ENCODE measurements at places on chromosomes 2 and 18. TPM values are rescaled to one million over a fixed set of nuclear protein-coding genes. Genes with fewer than 3 reads are reported as not detected.

Gene NAT8
- not detected for total RNA-seq

Gene IL1R2
- 6.0 TPM for total RNA-seq

Gene TUBA4B
- not detected for total RNA-seq

Gene ITPRIPL1
- total RNA-seq, result not detected

Gene GNAL
- total RNA-seq, result 0.23 TPM

Gene SRBD1
- total RNA-seq, result 19.8 TPM

- DNase-seq, result no peak
Observed at GRCh38 chr2:23571527-23572282, 186.7 kb downstream of the KLHL29 start.

DNA sequence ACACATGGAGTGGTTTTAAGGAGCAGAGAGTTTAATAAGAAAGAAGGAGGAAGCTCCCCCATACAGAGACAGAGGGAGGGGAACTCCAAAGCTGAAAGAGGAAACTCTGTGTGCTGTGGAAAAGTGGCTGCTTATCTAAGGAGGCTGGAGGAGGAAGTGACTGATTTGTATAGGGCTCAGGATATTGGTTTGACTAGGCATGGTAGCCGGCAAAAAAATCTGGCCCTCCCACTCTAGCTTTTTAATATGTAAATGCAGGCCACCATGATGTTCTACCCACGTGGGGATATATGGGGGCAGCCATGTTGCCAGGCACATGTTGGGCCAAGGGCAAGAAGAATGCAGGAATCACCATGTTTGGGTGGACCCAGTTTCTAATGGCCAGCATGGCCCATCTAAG lies 64.3 kb downstream of the HNMT start:
- no peak for DNase-seq

GRCh38 chr2:227578642-227579041 lies 20.1 kb upstream of the SCYGR2 start:
- peak; percentile 14 for DNase-seq

GRCh38 chr2:21860907-21861306 lies 737.1 kb downstream of the TDRD15 start:
- DNase-seq, result no peak

- peak; percentile 25 for DNase-seq
Observed at GRCh38 chr2:214575465-214575864, 164.6 kb downstream of the VWC2L start.

GRCh38 chr2:193272011-193272410 lies 1077.3 kb upstream of the TMEFF2 start:
- no peak for DNase-seq

GRCh38 chr18:76453932-76454331 lies 41.1 kb downstream of the ZNF516 start:
- DNase-seq, result no peak

DNA sequence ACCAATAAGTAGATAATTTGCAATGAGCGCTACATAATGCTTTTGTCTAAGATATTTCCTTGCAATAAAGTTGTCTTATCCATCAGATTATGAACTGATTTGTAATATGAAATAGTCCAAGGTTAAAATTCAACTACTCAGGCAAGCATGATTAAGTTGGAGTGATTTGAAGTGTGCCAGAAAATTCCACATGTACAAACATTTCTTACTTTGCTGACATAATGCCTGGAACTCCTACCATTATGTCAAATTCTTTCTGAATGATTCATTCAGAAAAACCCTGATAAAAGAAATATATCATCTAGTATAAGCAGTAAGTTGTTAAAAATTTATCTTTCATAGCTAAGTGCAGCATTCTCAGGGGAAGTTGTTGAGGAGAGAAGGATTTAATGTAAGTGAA lies 87.3 kb downstream of the CBLN2 start:
- DNase-seq, result peak; percentile 43

GRCh38 chr2:61670591-61671501 lies 132.7 kb upstream of the XPO1 start:
- peak; percentile 56 for DNase-seq

- DNase-seq, result no peak
Observed at GRCh38 chr2:189049709-189050164, 75.6 kb downstream of the COL3A1 start.

GRCh38 chr18:24964216-24964615 lies 387.8 kb downstream of the ZNF521 start:
- DNase-seq, result peak; percentile 37

GRCh38 chr2:69227716-69228115 lies 159.3 kb downstream of the GFPT1 start:
- DNase-seq, result no peak

- no peak for DNase-seq
Observed at GRCh38 chr2:164114937-164115336, 379.1 kb upstream of the FIGN start.

DNA sequence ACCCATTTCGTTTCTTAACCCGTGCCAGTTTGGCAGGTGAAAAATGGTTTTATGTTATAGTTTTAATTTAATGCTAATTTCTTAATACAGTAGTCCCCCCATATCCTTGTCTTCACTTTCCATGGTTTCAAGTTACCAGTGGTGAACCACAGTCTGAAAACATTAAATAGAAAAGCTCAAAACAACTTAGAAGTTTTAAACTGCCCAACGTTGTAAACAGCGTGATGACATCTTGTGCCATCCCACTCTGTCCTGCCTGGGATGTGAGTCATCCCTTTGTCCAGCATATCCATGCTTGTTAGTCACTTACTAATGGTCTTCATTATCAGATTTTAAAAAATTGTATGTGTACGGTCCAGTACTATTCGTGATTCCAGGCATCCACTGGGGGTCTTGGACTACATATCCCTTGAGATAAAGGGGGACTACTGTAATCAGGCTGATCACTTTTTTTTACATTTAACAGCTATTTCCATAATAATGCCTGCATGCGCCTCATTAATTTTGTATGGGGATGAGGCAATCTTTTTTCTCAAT lies 31.9 kb downstream of the SLC66A3 start:
- peak; percentile 52 for DNase-seq

DNA sequence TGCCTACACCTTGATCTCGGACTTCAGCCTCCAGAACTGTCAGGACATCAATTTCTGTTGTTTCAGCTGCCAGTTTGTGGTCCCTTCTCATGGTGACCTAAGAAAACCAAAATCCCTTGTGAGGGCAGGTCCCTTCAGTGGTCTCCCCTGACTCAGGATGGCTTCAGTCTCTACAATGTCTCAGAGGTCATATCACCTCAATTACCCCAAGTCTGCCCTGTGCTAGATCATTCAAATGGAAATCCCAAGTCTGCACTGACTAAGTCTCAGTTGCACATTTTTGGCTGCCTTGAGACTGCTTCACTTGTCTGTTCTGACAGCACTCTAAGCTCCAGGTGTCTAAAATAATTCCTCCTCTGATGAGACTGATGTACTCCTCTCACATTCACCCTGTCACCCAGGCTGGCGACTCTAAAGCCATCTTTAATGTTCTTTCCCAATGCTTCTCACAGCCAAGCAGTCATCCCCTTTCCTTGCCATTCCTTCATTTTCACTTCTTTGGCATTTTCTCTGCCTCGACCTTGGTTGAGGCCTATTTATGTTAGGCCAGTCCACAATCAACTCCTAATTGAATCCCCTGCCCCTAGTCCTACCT lies 470.8 kb downstream of the DLGAP1 start:
- no peak for DNase-seq

DNA sequence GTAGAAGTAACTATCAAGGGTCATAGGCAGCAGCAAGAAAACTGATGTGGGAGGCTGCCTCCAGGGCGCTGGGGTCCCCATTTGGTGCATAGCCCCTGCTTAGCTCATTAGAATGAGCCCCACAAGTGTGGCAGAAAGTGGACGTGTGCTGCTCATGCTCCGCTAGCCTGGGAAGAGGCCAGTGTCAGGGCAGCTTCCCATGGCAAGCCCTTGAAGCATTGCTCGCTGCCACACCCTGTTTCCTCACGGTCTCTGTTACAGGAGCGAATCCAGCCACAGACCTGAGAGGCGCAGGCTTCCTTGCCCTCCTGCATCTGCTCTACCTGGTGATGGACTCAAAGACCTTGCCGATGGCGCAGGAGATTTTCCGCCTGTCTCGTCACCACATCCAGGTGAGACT lies 22.5 kb downstream of the ELMOD3 start:
- no peak for DNase-seq

DNA sequence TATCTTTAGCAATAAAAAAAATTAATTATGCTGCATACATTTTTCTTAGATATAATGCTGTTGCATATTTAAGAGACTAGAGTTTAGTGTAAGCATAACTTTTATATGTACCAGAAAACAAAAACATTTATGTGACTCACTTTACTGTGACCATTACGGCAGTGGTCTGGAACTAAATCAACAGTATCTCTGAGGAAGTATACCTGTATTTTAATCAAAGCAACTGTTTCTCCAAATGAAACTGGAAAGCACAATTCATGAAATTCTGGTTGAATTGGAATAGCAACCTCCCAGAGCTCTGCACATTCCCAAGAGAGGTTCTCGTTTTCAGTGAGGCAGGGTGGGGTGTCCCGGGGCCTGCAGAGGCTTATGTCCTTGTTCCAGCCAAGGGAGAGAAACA lies 112.2 kb upstream of the TACR1 start:
- peak; percentile 25 for DNase-seq

DNA sequence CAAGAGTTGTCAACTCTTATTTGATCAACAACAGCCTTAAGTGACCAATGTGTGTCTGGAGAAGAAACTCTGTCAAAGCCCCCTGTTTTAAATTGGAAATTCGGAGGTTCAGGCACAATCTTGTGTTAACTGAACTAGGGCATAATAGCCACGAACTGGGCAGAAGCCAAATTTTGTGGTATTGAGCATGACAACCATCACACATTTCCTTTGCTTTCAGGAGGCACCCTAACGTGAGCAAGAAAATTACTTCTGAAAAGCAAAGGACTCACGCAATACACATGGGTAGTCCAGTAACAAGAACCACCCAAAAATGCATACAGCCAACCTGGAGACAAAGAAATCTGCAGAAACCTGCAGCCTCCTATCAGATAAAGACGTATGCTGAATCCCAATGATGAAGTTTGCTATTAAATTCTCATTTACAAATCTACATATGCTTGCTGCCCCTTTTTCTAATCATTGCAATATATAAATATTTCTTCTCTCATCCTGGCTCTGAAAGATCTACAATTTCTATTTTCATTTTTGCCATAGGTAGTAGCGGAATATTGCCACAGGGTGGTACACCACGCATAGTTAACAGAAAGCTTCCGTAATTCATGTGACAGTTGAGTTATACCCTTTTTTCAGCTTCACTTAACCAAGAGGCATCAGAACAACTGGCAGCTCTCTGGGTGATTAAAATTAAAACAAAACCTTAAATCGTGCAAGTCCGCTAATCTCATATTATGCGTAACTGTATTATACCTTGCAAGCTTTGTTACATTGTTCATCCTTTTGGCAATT lies 495.8 kb downstream of the NRXN1 start:
- DNase-seq, result peak; percentile 65

DNA sequence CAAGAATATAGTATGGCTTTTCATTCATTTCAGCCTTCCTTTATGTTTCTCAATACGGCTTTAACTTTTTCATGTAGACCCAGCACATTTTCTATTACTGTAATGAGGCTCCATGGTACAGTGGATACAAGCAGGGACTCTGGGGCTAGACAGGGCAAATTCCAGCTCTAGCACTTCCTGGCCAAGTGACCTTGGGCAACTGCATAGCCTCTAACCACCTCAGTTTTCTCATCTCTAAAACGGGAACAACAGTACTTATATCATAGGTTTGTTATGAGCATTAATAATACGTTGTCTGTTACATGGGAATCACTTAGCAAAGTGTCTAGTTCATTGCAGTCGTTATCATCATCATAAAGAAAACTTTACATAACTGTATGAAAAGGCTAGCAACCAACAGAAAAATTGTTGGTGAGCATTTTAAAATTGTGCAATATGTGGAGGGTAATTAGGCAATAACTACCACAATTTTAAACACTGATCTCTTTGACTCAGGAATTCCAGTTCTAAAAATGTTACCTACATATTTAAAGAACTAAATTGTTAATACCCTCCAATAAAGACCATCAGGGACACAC lies 13.7 kb upstream of the RMDN2 start:
- DNase-seq, result no peak

DNA sequence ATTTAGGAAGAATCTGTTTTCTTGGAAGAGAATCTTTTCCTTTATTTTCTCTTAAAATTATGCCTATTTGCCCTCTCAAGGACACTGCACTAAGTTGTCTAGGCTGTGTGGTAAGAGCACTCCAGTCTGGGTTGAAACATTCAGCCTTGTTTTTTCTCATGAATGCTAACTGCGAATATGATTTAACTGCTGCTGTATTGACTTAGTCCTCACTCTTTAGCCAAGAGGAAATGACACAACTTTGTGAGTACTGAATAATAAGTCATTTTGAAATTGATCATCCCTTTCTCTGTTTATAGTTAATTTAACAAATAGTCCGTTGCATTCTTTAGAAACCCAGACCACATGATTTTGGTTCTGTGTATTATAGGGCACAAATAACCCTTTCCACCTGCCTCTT lies 4.5 kb upstream of the RND3 start:
- DNase-seq, result peak; percentile 83
